NCI-H526 (cell line): ENCODE measurements at places on chromosomes 12 and 14.

- no peak for DNase-seq
These were observed 82.7 kb downstream of the GRIP1 start for GRCh38 chr12:66596199-66596598.

GRCh38 chr12:6780573-6780972 lies 8.3 kb downstream of the LAG3 start:
- no peak for DNase-seq

DNA sequence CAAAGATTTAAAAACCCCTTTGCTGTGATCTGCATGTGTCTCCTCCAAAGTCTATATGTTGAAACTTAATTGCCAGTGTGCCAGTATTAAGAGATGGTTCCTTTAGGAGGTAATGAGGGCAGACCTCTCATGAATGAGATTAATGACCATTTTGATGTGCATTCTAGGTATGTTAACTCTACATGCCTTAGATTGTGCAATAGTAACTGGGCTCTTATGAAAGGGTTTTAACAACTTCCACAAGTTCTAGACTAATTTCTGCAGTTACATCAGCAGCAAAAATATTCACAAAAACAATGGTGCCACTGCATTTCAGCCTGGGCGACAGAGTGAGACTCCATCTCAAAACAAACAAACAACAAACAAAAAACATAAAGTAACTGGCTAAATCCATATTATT lies 3.8 kb upstream of the TAS2R10 start:
- no peak for DNase-seq

- no peak for DNase-seq
These were observed 2.7 kb upstream of the ADIPOR2 start for GRCh38 chr12:1688086-1688710.
